Right atrium auricular region (tissue), 2 donors: ENCODE measurements at places on chromosomes 4 and X. TPM values are rescaled to one million over a fixed set of nuclear protein-coding genes. Genes with fewer than 3 reads are reported as not detected.

GRCh38 chr4:16775411-16776154 lies 122.9 kb downstream of the LDB2 start:
- H3K4me3 ChIP-seq: no peak overlapping the region
- DNase-seq: no peak
- no peaks in the 10 kb centered on the region for H3K4me1 ChIP-seq
- no peak overlapping the region for H3K27ac ChIP-seq
- H3K36me3 ChIP-seq: no peaks in the 10 kb centered on the region

- H3K27ac ChIP-seq: no peak overlapping the region
- no peak for DNase-seq
- peaks cover 9% of the 10 kb centered on the region for H3K4me1 ChIP-seq
Measured at GRCh38 chr4:125741825-125742452, 427.2 kb downstream of the FAT4 start.

GRCh38 chr4:83272900-83273299 lies 11.7 kb downstream of the COQ2 start:
- DNase-seq: no peak
- H3K27me3 ChIP-seq: no peaks in the 10 kb centered on the region
- H3K27ac ChIP-seq: no peak overlapping the region
- H3K4me3 ChIP-seq: no peak overlapping the region

- no peak for DNase-seq
- no peak overlapping the region for H3K27ac ChIP-seq
- H3K27me3 ChIP-seq: no peaks in the 10 kb centered on the region
- H3K4me1 ChIP-seq: no peaks in the 10 kb centered on the region
Measured at GRCh38 chrX:14899607-14900006, 26.4 kb downstream of the MOSPD2 start.

GRCh38 chrX:52507331-52507730 lies 9.5 kb downstream of the XAGE1B start:
- no peaks in the 10 kb centered on the region for H3K27me3 ChIP-seq
- H3K4me1 ChIP-seq: no peaks in the 10 kb centered on the region
- no peak overlapping the region for H3K4me3 ChIP-seq
- DNase-seq: no peak
- H3K27ac ChIP-seq: no peak overlapping the region

PCDH19 gene
- total RNA-seq: 0.56 TPM

- no peaks in the 10 kb centered on the region for H3K36me3 ChIP-seq
- H3K27ac ChIP-seq: no peak overlapping the region
- no peak for DNase-seq
- no peak overlapping the region for H3K4me3 ChIP-seq
- no peaks in the 10 kb centered on the region for H3K4me1 ChIP-seq
Measured at GRCh38 chr4:114986133-114986532, 127.3 kb downstream of the NDST4 start.

DNA sequence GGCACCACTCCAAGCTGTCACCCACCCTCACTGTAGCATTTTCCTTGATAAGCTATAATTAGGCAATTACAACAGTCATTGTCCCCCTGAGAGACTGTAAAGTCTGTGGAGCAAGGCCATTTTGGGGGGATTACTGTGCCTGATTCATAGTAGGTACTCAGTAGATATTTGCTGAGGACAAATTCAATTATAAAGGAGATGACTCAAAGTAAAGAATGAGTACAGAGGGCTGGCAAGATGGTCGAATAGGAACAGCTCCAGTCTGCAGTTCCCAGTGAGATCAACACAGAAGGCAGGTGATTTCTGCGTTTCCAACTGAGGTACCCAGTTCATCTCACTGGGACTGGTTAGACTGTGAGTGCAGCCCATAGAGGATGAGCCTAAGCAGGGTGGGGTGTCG lies 42.0 kb downstream of the MAOB start:
- no peaks in the 10 kb centered on the region for H3K27me3 ChIP-seq
- DNase-seq: no peak
- no peaks in the 10 kb centered on the region for H3K4me1 ChIP-seq
- H3K27ac ChIP-seq: no peak overlapping the region
- no peaks in the 10 kb centered on the region for H3K36me3 ChIP-seq

DNA sequence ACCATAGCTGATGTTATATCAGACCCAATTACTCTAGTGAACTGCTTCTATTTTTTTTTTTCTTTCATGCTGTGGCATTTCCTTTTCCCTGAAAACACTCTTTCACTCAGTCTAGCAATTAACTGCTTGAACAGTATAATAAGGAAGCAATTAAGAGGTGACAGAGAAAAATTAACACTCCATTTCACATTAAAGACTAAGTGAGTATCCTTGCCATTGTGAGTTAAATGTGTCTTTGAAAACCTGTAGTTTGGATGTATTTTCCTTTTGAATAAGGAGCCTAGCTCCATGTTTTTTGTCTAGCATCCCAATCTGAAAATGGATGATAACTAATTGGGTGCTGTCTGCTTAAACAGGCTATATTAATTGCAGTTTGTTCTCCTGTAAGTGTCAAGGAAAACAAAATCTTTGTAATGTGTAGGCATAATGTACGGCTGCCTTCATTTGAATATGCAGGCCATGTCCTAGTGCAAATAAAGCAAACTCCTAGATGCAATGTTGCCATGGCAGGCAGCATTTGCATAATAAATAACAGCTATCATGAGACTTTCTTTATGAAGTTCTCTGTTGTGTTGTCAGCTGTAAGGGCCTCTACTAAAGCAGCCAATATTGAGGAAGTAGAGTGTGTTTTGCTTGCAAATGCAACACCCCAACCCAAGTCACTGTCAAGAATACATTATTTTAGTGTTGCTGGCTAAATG lies 416.7 kb downstream of the ZIC3 start:
- H3K4me3 ChIP-seq: no peak overlapping the region
- no peak overlapping the region for H3K27ac ChIP-seq

DNA sequence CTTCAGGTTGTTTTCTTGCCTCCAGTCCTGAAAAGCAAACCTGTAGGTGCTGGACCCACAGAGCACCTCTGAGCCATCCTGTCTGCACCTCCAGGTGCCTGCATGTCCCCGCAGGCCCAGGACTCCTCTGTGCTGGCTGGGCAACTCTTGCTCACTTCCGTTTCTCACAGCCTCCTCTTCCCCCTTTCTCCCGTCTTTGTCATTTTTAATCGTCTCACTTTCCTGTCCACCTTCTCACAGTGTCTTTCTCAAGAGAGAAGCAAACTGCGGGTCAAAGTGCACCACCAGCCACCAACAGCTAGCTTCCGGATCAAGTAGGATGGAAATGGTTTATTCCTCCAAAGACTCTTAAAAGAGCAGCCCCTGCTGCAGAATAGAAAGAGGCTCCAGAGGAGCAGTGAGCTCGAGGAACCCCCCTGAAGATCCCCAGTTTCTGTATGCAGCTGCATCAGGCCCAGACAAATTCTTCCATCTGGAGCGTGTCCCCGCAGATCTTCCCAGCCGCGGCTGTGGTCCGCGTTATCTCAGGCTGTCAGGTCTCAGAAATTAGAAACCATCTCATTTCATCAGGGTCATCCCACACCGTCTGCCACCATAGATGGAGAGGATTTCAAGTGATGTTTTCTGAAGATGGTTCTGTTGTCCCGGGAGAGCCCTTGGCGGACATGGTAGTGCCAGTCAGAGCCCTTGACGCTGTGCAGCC lies 87.7 kb downstream of the FHDC1 start:
- no peak overlapping the region for H3K27ac ChIP-seq
- H3K4me1 ChIP-seq: no peaks in the 10 kb centered on the region
- no peaks in the 10 kb centered on the region for H3K36me3 ChIP-seq
- no peak overlapping the region for H3K4me3 ChIP-seq
- H3K27me3 ChIP-seq: no peaks in the 10 kb centered on the region

- no peak for DNase-seq
- no peak overlapping the region for H3K27ac ChIP-seq
- H3K4me3 ChIP-seq: no peak overlapping the region
- H3K4me1 ChIP-seq: no peaks in the 10 kb centered on the region
- no peaks in the 10 kb centered on the region for H3K27me3 ChIP-seq
- peaks cover 12% of the 10 kb centered on the region for H3K36me3 ChIP-seq
Measured at GRCh38 chr4:150248181-150248580, 169.9 kb downstream of the DCLK2 start.

GRCh38 chr4:140359562-140360427 lies 13.7 kb upstream of the SCOC start:
- no peak overlapping the region for H3K4me3 ChIP-seq
- DNase-seq: peak; percentile 79
- H3K27me3 ChIP-seq: no peaks in the 10 kb centered on the region
- no peak overlapping the region for H3K27ac ChIP-seq
- H3K4me1 ChIP-seq: no peaks in the 10 kb centered on the region
- no peaks in the 10 kb centered on the region for H3K36me3 ChIP-seq

CXCL6 gene
- 0.44 TPM for total RNA-seq

MAGEA9B gene
- not detected for total RNA-seq

- H3K36me3 ChIP-seq: no peaks in the 10 kb centered on the region
- no peak overlapping the region for H3K27ac ChIP-seq
- H3K4me1 ChIP-seq: no peaks in the 10 kb centered on the region
- DNase-seq: no peak
Measured at GRCh38 chr4:106502106-106502699, 133.6 kb upstream of the GIMD1 start.

- H3K27me3 ChIP-seq: no peaks in the 10 kb centered on the region
- no peaks in the 10 kb centered on the region for H3K4me1 ChIP-seq
- no peak for DNase-seq
- H3K36me3 ChIP-seq: no peaks in the 10 kb centered on the region
Measured at GRCh38 chr4:2290974-2291704, 29.2 kb upstream of the MXD4 start.

GRCh38 chrX:36534900-36535299 lies 473.3 kb upstream of the FAM47C start:
- H3K27me3 ChIP-seq: no peaks in the 10 kb centered on the region
- H3K4me3 ChIP-seq: no peak overlapping the region
- DNase-seq: no peak

GRCh38 chrX:130079824-130080406 lies 30.4 kb downstream of the ELF4 start:
- no peak overlapping the region for H3K4me3 ChIP-seq
- peaks cover 23% of the 10 kb centered on the region for H3K4me1 ChIP-seq
- no peak overlapping the region for H3K27ac ChIP-seq
- no peaks in the 10 kb centered on the region for H3K27me3 ChIP-seq

GPAT3 gene
- 32.5 TPM for total RNA-seq

DNA sequence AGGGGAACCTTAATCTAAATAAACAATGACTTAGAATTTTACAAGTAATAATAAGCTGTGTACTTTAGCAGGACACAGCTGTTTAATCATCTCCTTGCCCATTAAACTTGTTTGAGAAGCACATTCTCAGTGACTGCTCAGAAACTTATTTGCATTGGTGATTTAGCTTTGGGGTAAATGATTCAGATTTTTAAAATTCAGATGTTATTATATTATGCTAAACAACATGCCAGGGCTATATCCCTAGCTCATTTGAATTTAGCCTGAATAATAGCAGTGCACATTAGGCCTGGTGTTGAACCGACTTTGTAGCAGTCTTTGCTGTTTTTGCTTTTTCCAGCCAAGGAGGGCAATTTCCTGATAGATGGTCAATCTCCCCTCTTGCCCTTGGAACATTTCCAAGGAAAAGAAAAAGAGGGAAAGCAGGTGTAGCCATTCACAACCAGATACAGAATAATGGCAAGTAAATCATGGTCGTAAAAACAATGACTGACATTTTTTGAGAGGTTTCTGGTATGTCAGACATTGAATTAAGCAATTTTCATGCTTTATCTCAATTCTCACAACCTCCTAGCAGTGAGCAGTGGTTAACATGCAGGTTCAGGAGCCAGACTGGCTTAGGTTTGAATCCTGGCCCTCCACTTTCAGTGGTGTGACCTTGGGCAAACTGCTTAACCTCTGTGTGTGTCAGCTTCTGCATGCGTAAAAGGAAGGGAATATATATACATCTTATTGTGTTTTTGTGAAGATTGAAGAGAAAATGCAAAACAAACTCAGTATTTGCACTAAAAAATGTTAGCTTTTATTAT lies 16.8 kb downstream of the ARHGEF38 start:
- H3K27me3 ChIP-seq: no peaks in the 10 kb centered on the region
- DNase-seq: no peak
- no peaks in the 10 kb centered on the region for H3K4me1 ChIP-seq

- H3K36me3 ChIP-seq: no peaks in the 10 kb centered on the region
- H3K4me3 ChIP-seq: no peak overlapping the region
- H3K27me3 ChIP-seq: no peaks in the 10 kb centered on the region
- no peaks in the 10 kb centered on the region for H3K4me1 ChIP-seq
- DNase-seq: no peak
Measured at GRCh38 chr4:185722029-185722316, 90.0 kb downstream of the SORBS2 start.

DNA sequence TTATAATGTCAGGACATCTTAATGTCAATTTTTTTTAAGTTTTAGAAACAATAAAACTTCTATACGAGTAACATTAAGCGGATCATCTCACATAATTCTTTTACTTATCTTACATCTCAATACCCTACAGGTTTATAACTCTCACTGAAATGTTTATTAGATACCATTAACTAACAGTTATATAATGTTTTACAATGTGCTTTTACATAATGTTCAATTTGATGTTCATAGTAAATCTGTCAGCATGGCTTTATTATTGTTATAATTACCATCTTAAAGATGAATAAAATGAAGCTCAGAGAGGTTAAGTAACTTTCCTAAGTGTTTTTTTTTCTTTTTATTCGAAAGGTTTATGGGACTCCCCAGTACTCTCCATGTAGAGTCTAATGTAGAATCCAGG lies 33.9 kb upstream of the WDFY3 start:
- H3K36me3 ChIP-seq: no peaks in the 10 kb centered on the region
- H3K27ac ChIP-seq: no peak overlapping the region
- no peak overlapping the region for H3K4me3 ChIP-seq
- no peaks in the 10 kb centered on the region for H3K27me3 ChIP-seq
- DNase-seq: no peak

DNA sequence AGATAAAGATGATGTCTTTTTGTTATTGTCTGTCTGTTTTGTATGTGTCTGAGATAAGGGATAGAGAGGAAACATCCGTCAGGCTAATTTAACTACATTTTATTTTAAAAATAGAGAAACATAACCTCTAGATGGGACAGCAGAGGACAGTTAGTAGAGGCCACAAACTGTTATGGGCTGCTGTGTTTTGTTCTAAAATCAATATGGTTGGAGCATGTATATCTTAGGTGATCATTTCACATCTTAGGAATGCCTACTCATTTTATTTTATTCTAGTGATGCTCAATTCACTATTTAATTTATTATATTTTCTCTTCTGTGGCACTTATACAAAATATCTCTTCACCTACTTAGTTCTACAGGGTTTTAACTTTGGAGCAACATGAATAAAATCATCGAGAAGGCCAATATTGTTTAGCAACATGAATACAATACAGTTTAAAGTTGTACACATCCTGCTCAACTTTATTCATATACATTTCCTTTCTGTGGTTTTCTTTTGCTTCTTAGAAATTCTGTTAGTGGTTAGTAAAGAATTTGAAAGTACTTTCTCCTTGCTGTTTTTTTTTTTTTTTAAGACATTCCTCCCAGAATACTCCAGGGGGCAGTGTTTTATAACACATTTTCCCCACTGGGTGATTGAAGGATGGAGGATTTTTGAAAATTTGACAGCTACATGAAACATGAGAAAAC lies 392.9 kb downstream of the UNC5C start:
- no peak overlapping the region for H3K4me3 ChIP-seq
- no peak for DNase-seq
- H3K27me3 ChIP-seq: no peaks in the 10 kb centered on the region
